ENCODE measurements at places on chromosomes 6 and 20.

- no peak for DNase-seq
Observed at GRCh38 chr6:89685311-89685710, 46.8 kb upstream of the LYRM2 start.

DNA sequence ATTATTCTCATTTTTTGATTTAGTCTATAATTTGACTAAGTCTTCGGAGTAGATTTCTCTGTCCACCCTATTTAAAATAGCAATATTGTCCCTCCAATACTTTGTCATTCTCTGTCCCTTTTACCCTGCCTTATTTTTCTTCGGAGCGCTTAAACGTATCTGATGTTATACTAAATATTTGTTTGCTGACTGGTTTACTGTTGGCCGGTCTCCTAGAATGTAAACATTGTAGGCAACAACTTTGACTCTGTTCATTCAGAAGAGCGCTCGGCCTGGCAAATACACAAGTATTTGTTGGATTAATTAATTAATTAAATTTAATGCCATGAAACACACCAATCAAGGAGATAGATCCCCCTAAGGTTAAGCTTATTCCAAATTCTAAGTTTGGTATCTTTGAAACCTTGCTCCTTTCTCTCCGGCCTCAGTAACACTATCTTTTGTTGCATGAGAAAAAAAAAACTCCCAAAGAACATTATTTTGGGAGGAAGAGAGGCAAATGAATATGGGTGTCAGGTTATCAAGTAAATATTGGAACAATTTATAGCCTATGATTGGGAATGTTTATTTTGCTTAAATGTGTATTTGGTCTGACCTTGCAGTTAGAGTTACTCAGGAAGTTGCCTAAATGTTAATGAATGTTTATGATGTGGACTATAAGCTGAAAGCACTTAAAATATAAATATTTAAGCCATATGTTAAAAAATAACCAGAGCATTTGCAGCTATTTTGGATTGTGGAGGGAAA is 231.1 kb downstream of the SOX4 start:
- DNase-seq = no peak

GRCh38 chr6:15673666-15674065 is 10.8 kb upstream of the DTNBP1 start:
- no peak for DNase-seq

GRCh38 chr6:16136091-16136490 is 7.2 kb downstream of the MYLIP start:
- no peak for DNase-seq

DNA sequence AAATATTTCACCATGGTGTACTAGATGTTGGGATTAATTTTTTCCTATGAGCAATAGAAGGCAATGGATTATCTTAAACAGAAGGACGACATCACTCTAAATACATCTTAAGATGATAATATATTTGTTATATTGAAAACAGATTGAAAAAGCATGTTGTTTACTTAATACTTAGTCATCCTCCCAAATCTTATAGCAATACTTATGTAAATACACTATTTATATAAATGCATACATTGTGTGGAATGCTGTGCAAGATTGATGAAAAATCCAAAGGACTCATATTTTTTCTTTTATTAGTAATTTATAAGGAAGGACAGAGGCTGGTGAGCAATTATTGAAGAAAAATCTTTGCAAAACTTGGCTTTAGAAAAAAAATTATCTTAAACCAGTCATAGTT is 593.5 kb downstream of the MMUT start:
- no peak for DNase-seq

DNA sequence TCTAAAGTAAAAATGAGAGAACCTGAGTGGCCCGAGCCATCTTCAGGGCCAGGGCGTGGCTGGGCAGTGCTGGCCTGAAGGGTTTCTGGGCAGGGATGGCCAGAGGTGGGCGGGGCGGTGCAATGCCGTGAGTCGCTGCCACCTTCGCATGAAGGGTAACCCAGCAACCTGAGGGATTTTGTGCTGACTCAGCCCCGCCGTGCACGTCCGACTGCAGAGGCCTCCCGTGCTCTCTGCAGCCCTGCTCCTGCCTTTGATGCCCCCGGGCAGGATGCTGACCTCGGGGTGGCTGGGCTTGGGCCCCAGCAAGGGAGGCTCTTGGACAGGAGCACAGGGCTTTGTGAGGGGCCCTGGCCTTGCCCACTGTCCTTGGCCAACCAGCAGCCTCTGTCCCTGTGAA is 81.7 kb upstream of the GATA5 start:
- peak; percentile 48 for DNase-seq

DNA sequence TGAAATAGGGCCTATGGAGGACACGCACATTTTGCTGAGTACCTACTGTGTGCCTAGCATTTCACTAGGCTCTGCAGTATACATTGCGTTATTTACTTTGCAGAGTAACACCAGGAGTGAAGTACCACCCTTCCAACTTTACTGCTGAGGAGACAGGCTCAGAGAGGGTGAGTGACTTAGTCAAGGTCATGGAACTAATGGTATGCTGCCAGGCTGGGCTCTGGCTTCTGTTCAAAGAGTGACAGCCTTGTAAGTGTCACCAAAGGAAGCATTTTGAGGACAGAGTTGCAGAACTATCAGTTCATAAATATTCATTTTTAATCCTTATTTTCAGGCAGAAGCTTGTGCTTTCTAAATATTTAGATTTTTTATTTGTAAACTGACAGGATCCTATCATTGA is 754.9 kb upstream of the CHD6 start:
- no peak for DNase-seq

DNA sequence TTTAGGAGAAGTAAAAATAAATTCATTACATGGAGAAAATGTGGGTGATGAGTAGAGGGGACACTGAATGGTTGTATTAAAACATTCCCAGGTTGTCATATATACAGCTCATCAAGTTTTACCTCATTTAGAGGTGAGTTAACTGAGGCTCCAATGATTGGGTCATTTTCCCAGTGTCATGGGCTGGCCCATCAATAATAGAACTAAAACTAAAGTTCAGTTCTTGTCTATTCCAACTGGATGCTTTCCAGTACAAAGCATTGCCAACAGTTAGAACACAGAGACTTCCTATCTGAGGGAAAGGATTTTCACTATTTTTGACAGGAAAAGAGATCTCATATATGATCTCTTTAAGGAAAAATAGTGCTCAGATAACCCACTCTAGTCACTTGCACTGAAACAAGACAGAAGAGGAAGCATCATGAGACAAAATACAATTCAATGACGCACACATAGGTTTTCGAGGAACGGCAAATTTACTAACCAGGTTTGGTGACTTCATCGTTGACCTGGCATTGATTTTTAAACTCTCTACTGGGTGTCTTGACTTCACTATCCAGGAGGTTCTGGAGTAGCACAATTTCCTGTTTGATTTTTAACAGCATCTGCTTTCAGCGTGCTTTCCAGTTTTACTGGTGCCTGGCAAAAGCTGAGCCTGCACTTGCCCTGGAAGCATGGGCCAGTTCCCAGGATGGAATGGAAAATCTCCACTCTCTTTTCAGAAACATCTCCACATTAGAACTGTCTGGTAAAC is 195.5 kb upstream of the FBXL4 start:
- no peak for DNase-seq

DNA sequence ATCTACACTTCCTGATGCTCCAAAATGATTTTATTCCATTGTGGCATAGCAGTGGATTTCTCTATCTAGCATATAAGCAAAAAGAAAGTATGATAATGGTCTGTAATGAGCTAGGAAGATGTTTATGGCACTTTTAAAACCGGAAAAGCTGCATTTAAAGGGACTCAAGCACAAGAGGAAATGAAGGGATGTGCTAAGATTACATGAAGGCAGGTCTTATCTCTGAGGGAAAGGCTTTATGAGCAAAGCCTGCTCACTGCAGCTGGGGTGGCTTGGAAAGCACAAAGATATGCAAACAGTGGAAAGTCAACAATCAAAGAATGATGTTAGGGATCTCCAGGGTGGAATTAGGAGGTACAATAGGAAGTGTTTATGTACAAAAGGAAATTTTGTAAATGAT is 138.2 kb downstream of the TENT5A start:
- no peak for DNase-seq

GRCh38 chr20:56417911-56418310 is 5.9 kb downstream of the CASS4 start:
- DNase-seq = peak; percentile 53

DNA sequence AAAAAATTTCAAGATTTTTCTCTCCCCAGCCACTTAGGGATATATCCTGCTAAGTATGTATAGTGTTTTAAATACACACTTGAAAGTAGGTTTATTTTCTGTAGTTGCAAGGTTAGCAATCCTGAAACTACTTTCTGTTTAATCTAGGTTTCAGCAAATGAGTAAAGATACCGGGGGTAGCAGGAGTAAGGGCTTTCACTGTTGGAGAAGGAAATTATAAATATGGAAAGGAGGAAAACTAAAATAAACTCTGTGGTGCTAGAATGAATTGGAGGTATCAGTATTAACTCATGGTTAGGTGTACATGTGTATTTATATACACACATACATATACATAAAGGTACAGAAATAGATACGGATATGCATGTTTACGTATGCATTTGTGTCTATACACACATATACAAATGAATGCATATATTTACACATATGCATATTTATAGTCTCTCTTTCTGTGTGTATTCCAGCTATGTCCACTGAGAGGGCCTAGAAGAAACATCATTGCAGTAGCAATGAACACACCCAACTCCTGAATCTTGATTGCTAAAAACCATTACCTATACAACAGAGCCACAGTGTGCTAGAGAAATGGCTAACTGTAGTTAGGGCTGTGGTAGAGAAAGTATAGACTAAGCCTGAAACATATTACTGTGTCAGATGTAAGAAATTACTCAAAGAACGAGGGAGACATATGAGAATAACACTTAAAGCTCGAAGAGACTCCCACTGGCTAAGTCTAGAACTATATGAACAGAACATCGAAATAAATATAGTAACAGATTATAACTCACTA is 95.9 kb upstream of the EMILIN3 start:
- DNase-seq = no peak

GRCh38 chr6:7664003-7664402 is 61.9 kb upstream of the BMP6 start:
- DNase-seq = no peak

DNA sequence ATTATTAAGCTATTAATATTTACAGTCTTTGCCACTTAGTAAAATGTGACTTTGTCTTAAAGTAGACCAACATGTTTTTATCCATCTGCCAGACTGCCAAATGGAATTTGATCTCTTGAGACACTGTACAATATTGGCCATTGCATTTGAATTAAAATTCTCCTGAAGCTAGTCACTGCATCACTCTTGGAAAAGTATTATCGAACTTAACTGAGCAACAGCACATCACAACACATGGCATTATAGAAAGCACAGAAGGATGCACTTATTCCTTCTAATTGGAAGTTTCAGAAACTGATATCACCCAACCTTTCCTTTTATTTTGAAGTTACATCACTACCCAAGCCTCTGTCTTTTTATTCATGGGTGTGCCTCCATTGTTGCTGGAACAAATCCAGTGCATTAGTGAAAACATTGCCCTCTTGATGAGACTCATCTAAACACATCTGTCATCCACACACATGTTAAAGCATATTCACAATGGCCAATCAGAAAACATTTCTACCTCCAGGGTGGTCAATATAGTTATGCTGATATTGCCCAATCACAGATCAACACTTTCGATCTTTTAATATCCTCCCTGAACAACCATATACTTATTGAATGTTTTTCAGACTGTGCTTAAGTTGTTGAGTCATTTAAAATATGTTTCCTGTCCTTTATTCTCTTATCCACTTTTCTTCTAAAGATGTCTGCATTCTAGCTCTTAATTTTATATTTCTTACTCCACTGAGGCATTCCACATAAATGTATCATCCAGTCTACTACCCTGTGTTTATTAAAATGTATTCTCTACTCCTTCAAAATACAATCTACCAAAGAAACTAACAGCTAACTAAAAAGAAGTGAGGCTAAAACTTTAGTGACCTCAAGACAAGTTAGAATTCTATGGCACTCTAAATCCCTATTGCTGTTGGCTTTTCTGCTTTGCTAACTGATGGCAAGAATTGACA is 535.0 kb downstream of the RFPL4B start:
- DNase-seq = no peak

- DNase-seq = no peak
Observed at GRCh38 chr6:122753688-122754056, 25.8 kb upstream of the FABP7 start.

- DNase-seq = peak; percentile 81
Observed at GRCh38 chr20:54122189-54122588, 51.6 kb downstream of the CYP24A1 start.

- DNase-seq = peak; percentile 59
Observed at GRCh38 chr6:73983367-73983766, 287.4 kb downstream of the CD109 start.

DNA sequence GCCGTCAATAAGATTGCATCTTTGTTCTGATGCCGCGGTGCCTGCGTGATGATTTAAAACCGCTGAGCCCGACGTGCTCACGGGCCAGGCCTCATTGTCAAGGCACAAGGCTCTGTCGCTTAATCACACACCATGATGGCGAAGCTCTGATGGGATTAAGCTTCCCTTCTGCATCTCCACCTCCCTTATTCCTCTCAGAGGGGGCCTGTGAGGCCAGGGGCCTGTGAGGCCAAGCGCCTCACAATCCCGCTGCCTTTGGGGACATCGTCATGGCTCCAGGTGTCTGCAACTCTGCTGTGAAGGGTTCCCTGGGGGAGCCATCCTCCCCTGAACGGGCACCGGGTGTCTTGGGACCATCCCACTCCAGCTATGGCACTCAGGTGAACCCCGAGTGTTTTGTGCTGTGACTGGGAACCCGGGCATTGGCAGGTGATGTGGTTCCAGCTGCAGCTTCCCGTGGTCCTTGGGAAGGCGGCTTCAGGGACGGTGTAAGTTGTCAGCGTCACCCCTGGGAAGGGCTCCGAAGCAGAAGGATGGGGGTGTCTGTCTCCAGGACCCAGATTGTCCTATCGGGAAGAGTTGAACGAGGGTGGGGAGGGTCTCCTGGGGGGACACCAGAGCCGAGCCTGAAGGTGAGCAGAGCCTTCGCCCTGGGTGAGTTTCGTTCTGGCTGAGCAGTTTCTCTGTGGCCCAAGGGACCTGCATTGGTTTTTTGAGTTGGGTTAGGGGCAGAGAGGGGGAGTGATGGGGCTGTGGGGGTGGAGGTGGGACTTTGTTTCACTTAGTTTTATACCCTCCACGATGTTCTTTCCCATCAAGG is 18.0 kb upstream of the BHLHE23 start:
- DNase-seq = no peak

GRCh38 chr6:94570581-94570980 is 1006.8 kb upstream of the MANEA start:
- no peak for DNase-seq

- no peak for DNase-seq
Observed at GRCh38 chr6:168208402-168208801, 111.2 kb downstream of the DACT2 start.
